ENCODE measurements at places on chromosomes 6 and 20. TPM values are rescaled to one million over a fixed set of nuclear protein-coding genes. Genes with fewer than 3 reads are reported as not detected.

Gene SLA2
- not detected for total RNA-seq

Gene FRK
- 1.7 TPM for total RNA-seq

Gene ESR1
- 0.77 TPM for total RNA-seq

Gene MICB
- 3.1 TPM for total RNA-seq

Gene PPP1R14C
- 0.17 TPM for total RNA-seq

Gene DLL1
- under 0.01 TPM for total RNA-seq

Gene SLC35B3
- total RNA-seq = 22.5 TPM

Gene GLP1R
- not detected for total RNA-seq

Gene NT5E
- total RNA-seq = 331 TPM

Gene KCNK5
- total RNA-seq = not detected

Gene FOXA2
- 0.09 TPM for total RNA-seq

Gene BCAS1
- under 0.01 TPM for total RNA-seq

Gene DEF6
- 4.4 TPM for total RNA-seq

Gene TRAPPC3L
- 0.09 TPM for total RNA-seq

Gene STMND1
- total RNA-seq = not detected

Gene PAK5
- not detected for total RNA-seq

Gene VNN1
- not detected for total RNA-seq

Gene ABCC10
- 15.6 TPM for total RNA-seq

Gene TXLNB
- 1.9 TPM for total RNA-seq

Gene FAM217A
- total RNA-seq = not detected
